NCI-H2029 (cell line): ENCODE measurements at places on chromosomes 7 and 10.

DNA sequence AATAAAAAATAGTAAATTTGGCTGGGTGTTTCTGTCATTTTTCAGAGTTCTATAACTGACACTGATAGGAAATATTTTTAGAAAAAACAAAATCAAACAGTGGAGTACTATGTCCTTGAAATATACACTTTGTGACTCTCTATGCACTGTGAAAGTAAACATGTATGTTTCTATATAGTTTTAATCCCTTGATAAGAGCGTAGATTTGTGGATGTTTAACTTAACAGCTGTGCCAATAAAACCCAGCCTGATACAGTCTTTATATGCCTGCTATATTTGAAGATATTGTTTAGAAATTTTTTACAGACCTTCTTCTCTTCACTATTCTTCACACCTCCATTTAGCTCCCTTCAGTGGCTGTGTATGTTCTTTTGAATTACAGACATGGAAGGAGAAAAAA is 473.3 kb upstream of the FZD8 start:
- no peak for DNase-seq

DNA sequence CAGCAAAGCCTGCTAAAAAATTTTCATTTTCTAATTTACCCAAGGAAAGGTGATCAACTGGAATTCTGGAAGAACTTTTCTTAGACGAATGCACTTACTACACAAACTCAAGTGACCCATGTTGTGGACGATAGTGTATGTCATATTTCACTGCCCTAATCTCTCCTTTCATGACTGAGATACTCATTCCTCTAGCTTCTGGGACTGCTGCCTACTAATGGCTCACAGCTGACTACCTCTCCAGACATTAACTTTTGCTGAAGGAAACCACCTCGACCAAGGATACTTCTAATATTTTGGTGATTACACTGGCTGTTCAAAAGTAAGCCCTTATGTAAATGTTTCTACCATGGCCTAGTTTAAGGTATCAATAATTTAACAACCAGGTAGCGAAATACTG is 959.9 kb upstream of the GHITM start:
- no peak for DNase-seq

- no peak for DNase-seq
These were observed 863.4 kb downstream of the SORCS1 start for GRCh38 chr10:106301146-106301545.

- DNase-seq, result no peak
These were observed 167.7 kb upstream of the PLXNA4 start for GRCh38 chr7:132743974-132744373.

DNA sequence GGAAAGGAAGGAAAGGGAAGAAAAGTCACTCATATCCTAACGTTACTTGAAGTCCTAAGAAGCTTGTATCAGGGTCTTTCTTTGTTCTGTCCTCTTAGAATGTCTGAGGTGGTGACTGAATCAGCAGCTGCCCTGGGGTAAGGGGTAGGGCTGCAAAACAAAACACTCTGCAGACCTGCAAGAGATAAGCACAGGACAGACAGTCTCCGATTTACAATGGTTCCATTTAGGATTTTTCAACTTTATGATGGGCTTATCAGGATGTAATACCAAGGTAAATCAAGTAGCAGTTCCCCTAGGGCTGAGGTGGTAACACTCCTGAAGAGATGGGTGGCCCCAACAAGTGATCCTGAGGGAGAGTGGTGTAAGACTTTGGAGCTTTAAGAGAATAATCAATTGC is 16.5 kb downstream of the KDM7A start:
- DNase-seq, result no peak

DNA sequence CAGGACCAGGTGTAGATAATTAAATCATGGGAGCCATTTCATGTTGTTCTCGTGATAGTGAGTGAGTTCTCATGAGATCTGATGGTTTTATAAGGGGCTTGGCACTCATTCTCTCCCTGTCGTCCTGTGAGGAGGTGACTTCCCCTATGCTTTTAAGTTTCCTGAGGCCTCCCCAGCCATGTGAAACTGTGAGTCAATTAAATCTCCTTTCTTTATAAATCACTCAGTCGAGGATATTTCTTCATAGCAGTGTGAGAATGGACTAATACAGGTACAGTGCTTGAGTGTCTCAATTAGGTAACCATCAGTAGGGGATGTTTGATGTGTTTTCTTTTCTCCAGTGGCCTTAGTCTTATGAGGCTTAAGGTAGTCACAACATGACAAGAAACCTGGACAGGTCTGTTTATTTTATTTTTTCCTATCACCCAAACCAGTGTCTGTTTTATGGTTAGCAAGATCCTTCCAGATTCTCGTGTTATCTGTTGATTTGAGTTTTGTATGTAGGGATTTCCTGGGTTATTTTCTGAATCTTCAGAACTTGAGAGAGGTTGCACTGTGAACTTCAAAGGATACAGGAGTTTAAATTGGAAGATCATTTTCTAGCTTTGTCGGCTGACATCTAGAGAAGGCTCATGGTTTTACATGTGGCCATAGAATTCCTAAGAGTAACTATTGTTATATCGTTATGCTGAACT is 32.1 kb downstream of the UMAD1 start:
- DNase-seq, result no peak

DNA sequence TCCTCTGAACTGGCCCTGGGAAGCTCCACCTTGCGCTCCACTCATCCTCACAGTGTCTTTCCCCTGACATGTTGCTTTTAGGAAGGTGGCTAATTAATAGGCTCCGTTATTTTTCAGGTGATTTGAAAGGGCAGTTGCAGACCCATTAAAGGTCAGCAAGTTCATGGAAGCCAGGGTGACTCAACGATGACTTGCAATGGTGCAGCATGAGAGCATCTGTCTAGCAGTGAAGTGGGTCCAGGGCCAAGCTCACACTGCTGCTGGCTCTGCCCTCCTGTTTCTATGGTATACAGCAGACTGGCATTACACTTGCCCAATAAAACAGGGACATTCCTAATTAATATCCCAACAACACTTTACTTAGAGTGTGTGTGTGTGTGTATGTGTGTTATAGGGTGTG is 68.8 kb upstream of the WDR11 start:
- DNase-seq, result no peak

DNA sequence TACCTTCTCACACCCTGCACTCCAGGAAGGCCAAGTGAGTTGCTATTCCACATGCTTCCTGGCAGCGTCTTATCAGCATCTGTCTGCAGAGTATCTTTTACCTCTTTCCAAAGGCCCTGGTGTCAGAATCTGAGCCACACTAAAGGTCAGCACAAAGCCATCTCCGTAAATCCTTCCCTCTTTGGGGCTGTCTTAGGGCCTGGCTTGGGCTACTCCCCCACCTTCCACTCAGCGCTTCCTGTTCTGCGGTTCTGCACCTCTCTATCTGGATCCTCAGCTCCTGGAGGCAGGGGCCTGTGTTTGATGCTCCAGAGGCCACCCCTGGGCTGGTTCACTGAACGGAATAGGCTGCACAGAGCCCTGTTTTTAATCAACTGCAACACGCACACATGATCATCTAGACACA is 334.8 kb upstream of the GALNT17 start:
- DNase-seq, result no peak

DNA sequence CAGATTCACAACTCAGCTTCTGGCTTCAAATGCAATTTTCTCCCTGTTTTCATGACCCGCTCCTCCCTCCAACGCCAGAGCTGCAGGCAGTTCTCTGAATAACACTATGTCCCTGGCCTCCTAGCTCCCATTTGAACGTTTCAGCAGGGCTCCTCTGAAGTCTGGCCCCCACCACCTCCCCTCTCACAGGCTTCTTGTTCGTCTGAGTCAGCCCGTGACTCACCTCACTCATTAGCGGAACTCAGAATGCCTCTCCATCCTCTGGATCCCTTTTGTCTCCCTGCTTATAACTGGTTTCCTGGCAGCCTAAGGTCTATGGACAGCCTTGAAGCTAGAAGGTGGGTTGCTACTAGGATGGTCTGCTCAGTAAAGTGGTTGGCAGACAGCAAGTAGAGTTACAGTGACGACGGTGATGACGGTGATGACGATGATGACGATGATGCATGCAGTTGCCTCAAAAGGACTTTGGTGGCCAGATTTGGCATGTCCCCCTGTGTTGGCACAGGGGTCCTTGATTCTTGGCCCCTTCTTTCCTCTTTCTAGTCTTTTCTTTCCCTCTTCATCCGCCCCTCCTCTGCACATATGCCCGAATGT is 83.3 kb upstream of the MKLN1 start:
- DNase-seq, result no peak

DNA sequence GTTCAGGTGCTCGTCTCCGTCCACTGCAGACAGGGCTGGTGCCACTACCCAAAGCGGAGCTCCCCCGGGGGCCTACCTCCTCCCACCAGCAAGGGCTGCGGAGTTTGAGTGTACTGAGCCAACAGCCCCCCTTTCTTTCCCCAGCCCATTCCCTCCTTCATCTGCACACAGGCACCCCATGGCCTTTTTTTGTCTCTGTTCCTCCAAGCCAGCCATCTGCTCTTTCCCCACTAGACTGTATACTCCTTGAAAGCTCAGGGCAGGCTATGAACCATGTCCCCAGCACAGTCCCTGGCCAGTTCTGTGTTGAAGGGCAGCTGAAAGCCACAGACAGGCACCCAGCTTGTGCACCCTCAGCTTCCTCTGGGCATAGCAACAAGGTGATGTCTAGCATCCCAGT is 99.4 kb downstream of the ZMIZ1 start:
- DNase-seq, result no peak

DNA sequence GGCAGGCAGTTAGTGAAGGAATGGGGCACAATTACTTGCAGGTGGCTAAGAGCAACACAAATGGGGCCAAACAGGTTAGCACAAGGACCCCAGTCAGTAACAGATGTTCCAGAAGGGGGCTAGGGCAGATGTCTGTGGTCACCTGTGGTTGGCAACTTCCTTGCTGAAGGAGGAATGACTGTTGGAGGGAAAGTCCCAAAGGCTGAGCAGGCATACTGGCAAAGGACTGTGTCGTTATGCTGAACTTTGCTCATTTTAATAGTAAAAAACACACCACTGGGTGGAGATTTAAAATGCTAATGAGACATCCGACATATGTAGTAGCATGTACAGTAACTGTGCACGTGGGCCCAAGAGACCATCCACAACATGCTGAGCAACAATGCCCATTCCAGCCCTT is 511.6 kb downstream of the CALN1 start:
- DNase-seq, result no peak
